ENCODE measurements at places on chromosomes 1 and 21.

DNA sequence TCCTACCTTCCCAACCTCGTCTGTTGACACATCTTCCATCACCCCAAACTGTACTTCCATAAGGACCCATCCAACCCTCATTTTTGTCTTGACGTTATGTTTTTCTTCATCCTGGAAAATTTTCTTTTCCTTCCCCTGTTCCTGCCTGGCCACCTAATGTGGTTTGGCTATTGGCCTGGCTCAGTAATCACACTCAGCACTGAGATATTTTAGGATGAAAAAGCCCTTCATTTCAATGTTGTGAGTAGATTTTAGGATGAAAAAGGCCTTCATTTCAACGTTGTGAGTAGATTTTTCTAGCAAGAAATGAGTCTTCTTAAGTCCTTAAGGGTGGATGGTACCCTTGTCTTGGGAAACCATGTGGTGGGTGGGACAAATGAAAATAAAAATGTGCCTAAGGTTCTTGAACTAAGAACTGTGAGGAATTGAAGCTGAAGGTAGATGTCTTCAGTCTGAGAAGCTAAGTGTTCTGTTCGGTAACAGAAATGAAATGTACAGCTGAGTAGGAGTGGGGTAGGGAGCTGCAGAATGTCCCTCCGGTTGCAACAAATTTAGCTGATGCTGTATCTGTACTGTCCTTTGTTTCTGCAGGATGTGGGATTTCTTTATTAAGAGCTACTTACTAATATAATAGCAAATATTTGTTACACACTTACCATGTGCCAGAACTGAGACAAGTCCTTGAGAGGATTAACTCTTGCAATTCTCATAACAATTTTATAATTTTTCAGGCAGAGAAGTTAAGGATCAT, 36.1 kb downstream of the DNTTIP2 start:
- no peak for DNase-seq

DNA sequence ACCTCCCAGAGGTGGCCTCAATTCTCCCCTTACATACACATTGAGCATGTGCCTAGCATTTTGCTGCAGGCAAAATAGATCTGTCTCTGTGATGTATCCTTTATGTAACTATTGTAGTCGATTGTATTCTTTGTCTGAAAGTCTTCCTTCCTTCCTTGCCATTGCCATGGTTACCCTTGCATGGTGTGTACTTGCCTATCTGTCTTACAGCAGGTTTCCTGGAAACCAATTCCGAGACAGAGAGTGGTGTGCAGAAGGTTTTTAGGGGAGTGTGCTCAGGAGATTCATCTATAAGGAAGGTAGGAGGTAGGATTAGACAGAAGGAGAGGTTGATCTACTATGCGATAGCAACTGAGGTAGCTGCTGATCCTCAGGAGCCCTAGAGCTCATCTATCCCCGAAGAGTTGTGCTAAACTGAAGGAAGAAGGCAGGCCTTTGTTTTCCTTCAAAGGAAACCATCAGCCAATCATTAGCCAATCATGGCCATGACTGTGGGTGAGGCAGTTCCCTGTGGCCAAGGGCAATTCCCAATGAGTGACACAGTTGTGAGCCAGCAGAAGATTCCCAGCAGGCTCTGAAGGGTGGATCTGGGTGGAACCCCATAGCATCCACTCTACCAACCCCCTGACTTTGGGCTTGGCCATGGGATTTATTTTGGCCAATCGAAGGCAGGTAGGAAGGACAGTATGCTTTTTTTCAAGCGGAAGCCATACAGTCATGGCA, 15.0 kb downstream of the CITED4 start:
- DNase-seq = no peak

GRCh38 chr1:59143133-59143487, 153.8 kb upstream of the FGGY start:
- DNase-seq = no peak

GRCh38 chr1:29630756-29631155, 394.4 kb downstream of the PTPRU start:
- no peak for DNase-seq

DNA sequence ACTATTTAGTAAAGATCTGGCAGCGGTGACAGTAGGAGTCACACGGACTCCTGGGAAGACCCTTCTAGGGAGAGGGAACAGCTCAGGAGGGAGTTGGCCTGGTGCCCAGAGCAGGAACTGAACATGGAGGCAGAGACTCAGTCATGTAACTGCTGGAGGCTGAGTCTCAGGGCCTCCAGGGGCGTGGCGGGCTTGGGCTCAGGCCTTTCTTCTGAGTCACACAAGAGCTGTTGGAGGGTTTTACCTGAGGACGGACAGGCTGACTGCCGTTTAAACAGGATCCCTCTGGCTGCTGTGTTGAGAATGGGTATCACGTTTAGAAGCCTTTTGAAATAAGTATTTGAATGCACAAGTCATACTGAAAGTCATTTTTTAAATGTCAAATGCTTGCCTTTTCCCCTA, 7.2 kb upstream of the ETS2 start:
- no peak for DNase-seq

- DNase-seq = no peak
Observed at GRCh38 chr1:246602194-246602593, 35.9 kb downstream of the CNST start.

DNA sequence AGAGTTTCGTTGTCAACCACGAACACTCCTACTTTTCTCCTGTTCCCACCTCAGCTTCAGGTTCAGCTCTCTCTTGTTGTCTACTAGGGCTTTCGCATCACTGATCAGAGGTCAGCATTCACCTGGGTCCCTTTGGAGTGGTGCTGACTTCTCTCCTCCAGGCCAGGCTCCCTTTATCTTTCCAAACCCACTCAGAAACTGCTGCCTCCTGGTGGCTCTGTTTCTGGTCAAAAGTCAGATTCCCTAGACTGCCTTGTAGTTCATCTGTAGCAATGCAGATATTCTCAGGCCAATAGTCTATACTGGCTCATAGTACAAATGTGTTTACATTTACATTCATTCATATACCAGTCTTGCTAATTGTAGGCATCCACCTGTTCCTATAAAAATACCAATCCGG, 6.4 kb upstream of the ERI3 start:
- DNase-seq = no peak
